ENCODE measurements at places on chromosomes 4 and X.

DNA sequence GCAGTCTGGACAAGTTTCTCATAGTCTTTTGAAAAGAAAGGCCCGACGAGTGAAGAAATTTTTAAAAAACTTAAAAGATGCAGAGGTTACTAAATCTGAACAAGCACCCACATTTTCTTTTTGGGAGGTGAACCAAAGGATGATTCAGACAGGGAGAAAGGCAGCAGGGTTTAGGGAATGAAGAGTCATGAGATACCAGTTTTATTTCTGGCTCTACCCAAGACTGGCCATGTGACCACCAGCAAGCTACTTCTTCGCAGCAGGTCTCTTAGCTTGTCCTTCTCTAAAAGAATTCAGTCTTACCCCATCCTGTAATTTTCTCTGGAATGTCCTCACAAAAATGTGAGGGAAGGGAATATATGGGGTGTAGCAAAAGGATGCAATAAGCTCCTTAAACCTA lies 37.6 kb downstream of the AMOT start:
- DNase-seq: no peak

DNA sequence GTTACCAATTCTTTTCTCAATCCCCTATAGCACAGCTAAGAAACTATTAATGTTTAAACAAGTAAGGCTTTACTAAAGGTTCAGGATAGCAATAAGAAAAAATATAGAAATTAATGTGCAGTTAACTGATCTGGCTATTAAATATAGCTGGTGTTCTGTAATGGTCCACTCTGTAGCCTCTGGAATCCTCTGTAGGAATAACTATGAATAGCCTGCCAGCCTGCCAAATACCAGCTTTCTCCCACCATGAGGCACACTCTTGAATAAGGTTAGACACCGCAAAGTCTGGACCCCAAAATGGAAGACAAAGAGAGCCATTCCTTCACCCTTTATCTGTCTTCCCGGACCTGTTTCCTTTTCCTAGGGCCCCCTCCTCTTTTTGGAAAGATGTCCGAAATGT lies 30.6 kb downstream of the CEP44 start:
- no peak for DNase-seq

DNA sequence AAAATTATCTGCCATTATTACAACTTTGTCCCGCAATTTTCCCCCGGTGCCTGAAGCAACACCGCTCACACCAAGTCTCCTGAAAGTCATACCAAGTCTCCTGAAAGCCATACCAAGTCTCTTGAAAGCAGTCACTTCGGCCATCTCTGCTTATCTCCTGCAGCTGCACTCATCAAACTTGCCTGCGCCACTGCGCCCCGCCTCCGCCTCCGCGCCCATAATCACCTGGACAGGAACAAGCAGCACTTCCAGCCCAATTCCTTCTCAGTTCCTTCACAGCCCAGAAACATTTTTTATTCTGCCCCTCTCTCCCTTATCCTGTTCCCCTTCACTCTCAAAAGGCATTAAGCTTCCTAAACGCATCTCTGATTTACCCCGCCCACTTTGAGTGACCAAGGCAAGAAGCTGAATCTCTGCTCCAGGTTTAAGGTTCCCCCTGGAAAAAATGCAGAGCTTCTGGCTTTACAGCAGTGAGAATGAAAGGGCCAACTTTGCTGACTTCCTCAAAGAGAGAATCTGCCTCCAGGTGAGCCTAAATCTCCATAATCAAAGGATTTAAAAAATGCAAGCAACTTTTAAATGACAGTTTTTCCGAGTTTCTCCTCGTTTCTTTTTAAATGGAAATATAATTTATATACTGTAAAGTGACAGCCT lies 7.7 kb downstream of the GPR50 start:
- no peak for DNase-seq

DNA sequence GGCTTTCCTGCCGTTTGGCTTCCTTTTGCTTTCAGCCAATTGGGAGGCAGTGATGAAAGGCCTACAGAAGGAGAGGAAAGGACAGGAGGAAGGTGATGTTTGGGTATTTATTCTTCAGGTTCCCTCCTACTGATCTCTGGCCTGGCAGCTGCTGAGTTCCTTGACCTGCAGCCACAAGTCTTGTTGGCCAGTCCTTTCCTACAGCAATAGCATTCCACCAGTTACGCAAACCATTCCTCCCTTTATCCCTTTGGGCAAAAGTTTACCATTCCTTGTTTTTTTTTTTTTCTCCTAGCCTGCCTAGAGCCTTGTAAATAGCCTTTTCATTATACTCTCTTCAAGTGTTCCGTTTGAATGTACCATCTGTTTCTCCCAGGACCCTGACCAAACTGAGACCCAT lies 198.1 kb upstream of the FTHL17 start:
- DNase-seq: no peak

DNA sequence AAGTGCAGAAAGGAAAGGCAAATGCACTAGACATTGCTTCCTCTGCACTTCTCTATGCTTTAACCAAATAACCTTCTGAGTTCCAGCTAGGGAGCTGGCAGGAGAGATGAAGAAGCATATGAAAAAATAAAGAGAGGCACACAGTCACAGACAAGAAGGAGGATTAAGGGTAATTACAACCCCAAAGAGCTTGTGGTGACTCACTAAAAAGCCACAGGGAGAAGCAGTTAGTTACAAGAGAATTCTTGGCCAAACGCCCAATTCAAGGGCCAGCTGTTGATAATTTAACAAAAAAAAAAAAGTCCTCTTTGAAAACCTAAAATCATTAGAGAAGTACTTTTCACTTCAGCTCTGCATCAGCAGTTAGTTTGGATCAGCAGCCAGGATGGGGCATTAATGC lies 478.0 kb downstream of the KCNIP4 start:
- DNase-seq: no peak

- peak; percentile 76 for DNase-seq
Measured at GRCh38 chr4:38752941-38753806, 29.6 kb downstream of the TLR10 start.

DNA sequence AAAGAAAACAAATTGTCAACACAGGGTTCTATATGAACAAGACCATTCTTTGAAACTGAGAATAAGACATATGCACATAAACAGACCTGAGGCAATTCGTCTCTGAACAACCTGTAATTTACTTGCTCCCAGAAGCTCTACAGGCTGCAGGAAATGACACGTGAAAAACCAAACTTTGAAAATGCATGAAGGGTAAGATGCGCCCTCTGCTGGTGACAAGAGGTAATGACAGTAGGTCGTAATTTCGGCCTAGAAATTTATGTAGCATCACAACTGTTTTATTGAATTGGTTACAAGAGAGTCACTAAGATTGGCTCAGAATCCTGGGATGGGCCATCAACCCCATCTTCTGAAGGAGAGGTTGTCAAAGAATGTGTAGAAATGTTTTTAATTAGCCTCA lies 276.5 kb downstream of the PPP4R3C start:
- DNase-seq: no peak

DNA sequence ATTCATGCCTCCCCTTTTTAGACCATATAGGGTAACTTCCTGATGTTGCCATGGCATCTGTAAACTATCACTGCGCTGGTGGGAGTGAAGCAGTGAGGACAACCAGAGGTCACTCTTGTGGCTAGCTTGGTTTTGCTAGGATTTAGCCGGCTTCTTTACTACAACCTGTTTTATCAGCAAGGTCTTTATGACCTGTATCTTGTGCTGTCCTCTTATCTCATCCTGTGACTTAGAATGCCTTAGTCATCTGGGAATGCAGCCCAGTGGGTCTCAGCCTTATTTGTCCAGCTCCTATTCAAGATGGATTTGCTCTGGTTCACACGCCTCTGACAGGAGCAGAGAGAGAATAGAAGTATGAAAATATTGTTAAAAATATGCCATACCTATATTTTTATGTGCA lies 355.7 kb downstream of the ADGRL3 start:
- no peak for DNase-seq

DNA sequence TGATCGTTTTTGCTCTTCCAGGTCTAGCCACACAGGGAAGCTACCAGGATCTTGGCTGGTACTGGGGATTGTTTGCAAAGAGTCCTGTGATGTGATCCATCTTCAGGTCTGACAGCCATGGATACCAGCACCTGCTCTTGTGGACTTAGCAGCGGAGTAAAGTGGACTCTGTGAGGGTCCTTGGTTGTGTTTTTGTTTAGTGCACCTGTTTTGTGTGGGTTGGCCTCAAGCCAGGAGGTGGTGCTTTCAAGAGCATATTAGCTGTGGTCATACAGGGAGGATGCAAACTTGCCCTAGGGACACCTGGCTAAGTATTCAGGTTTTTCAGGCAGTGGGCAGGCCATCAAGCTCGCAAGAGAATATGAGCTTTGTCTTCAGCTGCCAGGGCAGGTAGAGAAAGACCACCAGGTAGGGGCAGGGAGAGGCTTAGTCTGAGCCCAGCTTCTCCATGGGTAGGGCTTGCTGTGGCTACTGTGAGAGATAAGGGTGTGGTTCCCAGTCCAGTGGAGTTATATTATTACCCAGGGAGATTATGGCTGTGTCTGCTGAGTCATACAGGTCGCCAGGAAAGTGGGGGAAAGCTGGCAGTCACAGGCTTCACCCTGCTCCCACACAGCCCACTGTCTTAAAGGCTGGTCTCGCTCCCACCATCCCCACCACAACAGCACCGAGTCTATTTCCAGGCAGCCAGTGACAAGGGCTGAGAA lies 293.7 kb downstream of the PCDH18 start:
- no peak for DNase-seq

GRCh38 chrX:50495616-50496015 lies 25.0 kb upstream of the DGKK start:
- peak; percentile 16 for DNase-seq

Data from breast epithelium (tissue), 4 donors.